Stimulated activated CD4-positive, alpha-beta T cell treated with anti-CD3 and anti-CD28 coated beads, Interleukin-1b, Interleukin-23, amount 100 ng/mL, for 1 hour (primary cell): ENCODE measurements at places on chromosomes 11 and 22.
A peak's percentile ranks its signal among the peaks of the same experiment; 100 is the strongest.

DNA sequence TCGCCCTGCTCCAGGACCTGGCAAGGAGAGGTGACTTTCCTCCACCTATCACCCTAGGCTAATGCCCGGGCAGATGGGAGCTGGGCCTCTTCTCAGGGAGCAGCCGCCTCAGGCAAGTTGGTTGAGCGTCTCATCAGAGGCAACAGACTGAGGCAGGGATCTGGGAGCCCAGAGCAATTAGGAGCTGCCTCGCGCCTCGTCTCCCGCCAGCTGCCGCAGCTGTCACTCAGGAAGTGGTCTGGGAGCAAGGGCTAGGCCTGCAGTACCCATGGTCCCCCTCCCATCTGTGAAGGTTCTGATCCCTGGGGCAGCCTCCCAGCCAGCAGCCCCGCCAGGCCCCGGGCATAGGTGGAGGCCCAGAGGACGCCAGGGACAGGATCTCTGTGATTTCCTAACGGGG, 4.6 kb upstream of the CABP7 start:
- no peak for DNase-seq

- DNase-seq = no peak
These were observed 55.0 kb upstream of the ARFGAP3 start for GRCh38 chr22:42912059-42912458.

DNA sequence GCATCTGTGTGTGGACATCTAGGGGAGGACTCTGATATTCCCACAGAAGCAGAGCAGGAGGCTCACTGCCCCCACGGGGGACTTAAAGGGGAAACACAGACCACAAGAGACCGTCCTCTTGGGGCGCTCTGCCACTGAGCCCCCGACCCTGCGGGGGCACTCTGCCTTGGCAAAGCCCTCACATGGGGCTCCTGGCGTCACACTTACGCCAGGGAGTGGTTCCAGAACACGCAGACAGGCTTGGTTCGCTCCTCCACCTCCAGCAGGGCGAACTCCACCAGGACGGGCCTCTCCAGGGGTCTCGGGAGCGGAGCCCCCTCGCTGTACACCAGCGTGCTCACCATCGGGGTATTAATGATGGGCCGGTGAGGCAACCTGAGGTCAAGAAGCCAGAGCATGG, 45.1 kb downstream of the TRMU start:
- DNase-seq = no peak

GRCh38 chr22:19885841-19886592, 31.3 kb upstream of the GNB1L start:
- no peak for DNase-seq

GRCh38 chr11:65429724-65430405, 7.3 kb downstream of the NEAT1 start:
- DNase-seq = no peak

DNA sequence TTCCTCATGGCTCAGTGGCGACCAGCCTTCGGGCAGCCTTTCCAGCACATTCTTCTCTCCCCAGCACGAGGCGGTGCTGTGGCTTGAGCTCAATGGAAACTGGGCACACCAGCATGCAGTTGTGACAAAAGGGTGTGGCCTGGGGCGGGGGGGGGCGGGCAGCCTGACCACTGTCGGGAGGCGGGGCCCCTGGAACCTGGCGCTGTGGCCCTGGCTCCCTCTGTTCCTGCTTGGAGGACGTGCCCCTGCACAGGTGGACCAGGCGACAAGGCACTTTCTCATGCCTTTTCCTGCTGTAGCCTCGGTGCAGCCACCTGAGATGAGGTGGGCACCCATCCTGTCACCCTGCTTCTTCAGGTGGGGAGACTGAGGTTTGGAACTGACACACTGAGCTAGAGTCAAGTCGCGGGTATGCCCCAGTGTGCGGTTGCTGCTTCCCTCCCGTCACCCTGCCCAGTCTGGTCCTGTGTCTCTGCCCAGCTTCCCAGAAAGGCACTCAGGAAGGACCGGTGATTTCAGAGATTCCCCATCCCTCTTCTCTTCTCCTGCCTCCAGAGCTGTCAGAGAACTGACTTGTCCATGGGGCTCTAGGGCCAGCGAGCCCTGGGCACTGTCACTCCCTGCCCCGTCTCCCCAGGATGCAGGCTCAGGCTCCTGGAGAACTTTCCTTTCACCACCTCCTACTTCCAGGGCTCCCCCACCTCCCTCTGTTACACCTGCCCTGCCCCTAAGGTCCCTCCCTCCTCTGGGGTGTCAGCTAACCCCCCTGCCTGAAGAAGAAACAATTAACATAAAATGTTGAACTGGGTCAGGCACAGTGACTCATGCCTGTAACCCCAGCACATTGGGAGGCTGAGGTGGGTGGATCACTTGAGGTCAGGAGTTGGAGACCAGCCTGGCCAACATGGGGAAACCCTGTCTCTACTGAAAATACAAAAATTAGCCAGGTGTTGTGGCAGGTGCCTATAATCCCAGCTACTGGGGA, 9.9 kb downstream of the B3GAT1 start:
- no peak for DNase-seq

- DNase-seq = peak; percentile 4
These were observed at the start of gene PHF21B for GRCh38 chr22:45009606-45010531. PHF21B (minus strand) TSS chr22:45010005; CDS start chr22:45009549, 456 bp downstream.

- DNase-seq = no peak
These were observed 19.7 kb upstream of the IFT27 start for GRCh38 chr22:36795633-36796032.

GRCh38 chr11:44566952-44567875, 1.8 kb downstream of the CD82 start:
- DNase-seq = no peak

DNA sequence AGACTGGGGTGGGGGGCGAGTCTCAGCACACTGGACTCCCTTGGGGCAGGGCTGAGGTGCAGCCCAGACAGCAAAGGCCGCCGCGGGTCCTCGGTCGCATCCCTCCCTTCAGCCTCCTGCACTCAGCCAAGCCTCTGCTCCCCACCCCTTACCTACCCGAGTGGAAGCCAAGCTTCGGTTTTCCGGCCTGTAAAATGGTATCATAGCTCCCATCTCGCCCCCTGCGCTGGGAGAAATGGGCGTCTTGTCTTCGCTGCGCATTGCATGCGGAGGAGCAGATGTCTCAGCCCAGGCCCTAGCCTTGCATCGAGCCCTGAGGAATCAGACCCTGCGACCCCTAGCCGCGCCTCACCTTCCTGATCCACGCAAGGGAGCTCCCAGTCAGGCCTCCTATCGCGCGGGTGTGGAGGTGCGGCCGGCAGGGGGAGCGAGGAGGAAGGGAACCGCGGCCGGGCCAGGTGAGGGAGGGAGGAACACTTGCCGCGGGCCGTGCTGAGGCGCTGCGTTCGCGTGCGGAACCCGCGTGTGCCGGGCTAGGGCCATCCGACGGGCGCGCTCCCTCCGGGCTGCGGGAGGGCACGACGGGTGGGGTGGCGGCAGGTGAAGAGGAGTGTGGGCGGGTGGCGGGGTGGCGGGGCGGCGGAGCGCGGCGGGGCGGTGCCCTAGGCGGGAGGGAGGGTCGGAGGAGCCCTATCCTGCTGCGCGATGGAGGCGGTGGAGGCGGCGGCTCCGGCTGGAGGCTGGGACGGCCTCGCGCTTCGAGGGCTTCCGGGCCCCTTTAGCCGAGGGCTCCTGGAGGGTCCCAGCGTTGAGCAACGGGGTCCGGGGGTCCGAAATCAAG, 4.1 kb upstream of the TBX1 start:
- peak; percentile 47 for DNase-seq

GRCh38 chr22:36386900-36387708, 663 bp downstream of the MYH9 start:
- no peak for DNase-seq

GRCh38 chr11:131136486-131136885, 220.2 kb upstream of the SNX19 start:
- DNase-seq = no peak

DNA sequence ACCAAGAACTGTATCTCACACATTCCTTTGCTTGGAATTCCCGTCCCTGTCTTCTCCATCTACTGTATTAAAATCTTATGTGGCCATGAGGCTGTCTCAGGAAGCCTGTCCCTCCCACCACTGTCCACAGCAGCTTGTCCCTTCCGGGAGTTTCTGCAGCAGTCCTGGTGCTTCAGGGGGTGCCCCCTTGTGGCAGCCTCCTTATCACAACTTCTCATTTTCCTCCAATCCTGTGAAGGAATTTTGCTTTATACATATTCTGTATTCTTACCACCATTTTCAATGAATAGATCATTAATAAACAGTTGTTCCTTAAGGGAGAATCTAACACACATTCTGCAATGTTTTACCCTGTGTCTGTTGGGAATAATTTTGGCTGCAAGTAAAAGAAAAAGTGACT, 220.4 kb upstream of the RAG2 start:
- no peak for DNase-seq

DNA sequence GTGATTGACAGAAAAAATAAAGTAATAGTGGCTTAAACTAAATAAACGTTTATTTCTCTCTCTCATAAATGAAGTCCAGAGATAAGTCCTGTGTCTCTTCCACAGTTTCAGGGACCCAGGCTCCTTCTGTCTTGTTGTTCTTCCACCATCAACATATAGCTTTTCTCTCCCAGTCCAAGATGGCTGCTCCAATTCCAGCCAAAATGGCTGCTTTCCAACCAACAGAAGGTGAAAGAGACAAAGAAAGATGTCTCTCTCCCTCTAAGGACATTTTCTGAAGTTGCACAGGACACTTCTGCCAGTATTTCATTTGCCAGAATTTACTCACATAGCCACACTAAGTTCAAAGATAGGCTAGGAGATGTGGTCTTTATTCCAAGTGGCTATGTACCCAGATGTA, 9.4 kb upstream of the PLEKHB1 start:
- no peak for DNase-seq

DNA sequence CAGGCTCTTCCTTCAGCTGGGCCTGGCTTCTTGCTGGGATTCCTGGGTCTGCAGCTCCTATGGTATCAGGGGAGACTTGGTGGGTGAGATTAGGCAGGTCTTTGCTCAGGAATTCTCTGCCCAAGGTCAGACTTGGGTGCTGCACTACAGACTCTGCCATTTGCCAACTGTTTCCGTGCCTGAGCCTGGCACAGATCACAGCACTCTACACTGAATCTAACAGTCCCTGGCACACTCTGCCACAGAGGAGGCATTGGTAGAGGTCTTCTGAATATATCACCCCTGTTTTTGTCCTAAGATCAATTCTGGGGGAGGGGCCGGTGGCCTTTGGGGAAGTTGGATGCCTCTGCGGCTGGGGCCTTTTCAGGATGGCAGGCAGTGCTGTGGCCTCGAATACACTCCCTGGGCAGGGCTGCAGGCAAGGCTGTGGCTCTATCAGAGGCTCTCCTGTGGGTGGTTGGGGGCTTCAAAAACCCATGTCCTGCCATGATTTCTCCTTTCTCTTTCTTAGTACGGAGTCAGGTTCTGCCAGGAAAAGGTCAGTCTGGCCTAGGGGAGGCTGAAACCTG, 115.0 kb upstream of the NARS2 start:
- DNase-seq = no peak

GRCh38 chr11:66851698-66852465, 5.0 kb upstream of the LRFN4 start:
- DNase-seq = no peak

GRCh38 chr11:123351375-123351774, 78.7 kb upstream of the GRAMD1B start:
- DNase-seq = no peak

- DNase-seq = no peak
These were observed 1.8 kb downstream of the SERGEF start for GRCh38 chr11:18010977-18011586.

- DNase-seq = no peak
These were observed 56.7 kb downstream of the APIP start for GRCh38 chr11:34859496-34859895.

- DNase-seq = no peak
These were observed 242.3 kb upstream of the B3GAT1 start for GRCh38 chr11:134654161-134654915.

DNA sequence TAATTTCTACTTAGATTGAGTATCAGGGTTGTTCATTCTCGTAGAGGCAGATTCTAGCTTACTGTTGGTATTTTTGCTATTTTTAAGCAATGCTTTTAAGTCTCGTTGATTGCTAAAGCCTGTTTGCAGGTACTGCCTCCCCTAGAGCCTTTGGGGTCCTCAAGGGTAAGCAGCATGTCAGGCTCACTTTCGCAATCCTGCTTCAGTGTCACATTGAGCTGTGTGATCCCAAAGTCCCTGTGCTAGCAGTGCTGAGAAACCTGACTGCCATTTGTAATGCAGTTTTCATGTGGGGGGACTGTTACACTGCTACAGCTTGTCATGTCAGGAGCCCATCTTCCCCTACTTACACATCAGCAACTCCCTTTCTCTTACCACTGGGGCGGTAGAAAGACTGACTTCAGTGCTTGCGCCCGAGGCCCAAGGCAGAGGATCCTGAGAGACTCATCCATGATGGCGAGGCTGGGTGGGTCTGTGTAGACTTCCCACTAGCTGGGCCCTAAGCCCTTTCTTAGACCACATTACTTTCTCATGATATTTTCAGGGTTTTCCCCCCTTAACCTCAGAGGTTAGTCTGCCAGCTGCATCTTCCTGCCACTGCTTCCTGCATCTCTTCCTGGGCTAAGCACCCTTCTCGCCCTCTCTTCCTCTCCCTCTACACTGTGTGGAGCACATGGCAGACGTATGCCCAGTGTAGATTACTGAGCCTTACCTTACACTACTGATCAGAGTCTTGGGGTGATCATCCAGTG, 40.8 kb upstream of the ST14 start:
- DNase-seq = no peak

- peak; percentile 12 for DNase-seq
These were observed 787 bp downstream of the LRRC10B start for GRCh38 chr11:61509043-61510029.

GRCh38 chr11:116073854-116074837, 569.9 kb upstream of the CADM1 start:
- DNase-seq = no peak

DNA sequence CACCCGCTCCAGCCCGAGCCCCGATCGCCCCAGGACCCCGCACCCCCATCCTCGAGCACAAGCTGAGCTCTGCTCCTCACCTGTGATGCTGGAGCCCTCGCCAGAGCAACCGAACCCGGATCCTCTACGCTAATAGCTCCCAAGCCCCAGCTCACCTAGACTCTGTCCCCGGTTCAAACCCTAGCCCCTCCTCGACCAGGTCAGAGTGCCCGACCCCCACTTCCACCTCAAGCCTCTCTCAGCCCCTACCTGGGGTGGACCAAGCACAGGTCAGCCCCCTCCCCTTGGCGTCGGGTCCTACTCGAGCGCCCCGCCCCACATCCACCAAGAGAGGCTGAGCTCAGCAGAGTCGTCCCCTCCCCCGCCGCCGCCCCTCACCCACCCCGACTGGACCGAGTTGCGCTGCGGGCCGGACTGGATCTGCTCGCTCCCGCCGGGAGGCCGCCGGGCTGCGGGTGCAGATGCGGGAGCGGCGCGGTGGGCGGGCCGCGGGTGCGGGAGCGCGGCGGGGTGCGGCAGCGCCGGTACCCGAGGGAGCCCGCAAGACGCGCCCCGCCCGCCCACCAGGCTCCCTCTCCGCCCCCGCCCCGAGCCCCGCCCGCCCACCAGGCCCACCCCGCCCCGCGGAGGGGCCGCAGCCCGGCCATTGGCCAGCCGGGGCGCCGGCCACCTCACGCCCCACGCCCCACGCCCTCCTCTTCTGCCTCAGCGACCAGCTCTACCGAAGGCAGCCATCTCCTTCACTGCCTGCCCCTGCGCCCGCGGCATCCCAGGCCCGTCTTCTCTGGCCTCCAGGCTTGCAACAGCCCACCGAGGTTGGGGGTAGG, 577 bp upstream of the DKK3 start:
- DNase-seq = no peak

- no peak for DNase-seq
These were observed 254.6 kb upstream of the CCDC90B start for GRCh38 chr11:83540728-83541127.
